HT1080 (cell line): ENCODE measurements at places on chromosomes 1 and 21. TPM values are rescaled to one million over a fixed set of nuclear protein-coding genes. Genes with fewer than 3 reads are reported as not detected.

TFF2 gene
- not detected in 2 replicates for total RNA-seq

PCP4L1 gene
- 0.10 and 0.27 TPM in 2 replicates for total RNA-seq

LRRC71 gene
- not detected in 2 replicates for total RNA-seq

SPRR2E gene
- not detected in 2 replicates for total RNA-seq

C8B gene
- total RNA-seq, result not detected in 2 replicates

LCE2C gene
- total RNA-seq, result not detected in 2 replicates

UBASH3A gene
- not detected in 2 replicates for total RNA-seq

BEND5 gene
- 0.70 and 0.95 TPM in 2 replicates for total RNA-seq

OR2L13 gene
- not detected in 2 replicates for total RNA-seq

SNRNP40 gene
- total RNA-seq, result 163 and 207 TPM in 2 replicates

DNA sequence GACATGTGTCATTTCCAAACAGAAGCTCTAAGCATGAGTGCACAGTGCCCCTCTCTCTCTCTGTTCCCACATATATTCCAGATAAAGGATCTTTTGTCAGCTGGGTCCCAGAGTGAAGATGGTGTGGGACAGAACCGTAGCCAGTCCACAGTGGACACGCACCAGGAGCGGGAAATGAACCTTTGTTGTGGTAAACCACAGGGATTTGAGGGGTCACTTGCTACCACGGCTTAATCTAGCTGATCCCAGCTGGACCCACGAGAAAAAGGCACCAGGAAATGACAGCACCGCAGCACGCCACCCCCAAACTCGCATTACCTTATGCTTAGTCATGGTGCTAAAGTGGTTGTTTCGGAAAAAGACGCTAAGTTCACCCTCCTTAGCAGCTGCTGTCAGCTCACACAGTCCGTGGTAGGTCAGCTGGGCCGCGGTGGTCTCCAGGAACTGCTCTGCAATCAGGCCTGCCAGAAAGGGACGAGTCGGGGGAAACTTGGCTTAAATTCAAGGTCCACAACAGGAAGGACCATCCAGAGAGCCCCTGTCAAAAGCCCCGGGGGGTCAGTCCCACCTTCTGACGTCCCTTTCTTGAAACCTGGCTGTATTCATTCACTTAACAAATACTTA is 7.5 kb downstream of the MINDY1 start:
- DNase-seq, result peak; percentile 94

- DNase-seq, result no peak
These were observed 437.6 kb downstream of the PRDM2 start for GRCh38 chr1:14137411-14138134.

DNA sequence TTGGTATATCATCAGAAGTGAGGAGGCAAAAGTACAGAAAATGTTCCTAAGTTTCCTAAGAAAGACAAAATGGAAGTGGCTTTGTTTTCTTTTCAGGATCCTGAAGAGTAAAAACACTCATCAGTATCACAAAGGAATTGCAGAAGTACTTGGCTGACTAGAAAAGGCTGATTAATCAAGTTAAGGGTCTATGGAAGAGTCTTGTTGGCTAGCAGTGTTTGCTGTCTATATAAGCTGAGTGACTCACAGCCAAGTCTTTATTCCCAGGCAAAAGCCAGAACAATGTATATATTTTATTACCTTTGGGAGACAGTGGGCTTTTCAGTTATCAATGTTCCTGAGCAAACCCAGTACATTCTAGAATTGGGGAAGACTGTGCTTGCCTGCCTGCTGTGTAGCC is 777.0 kb downstream of the PLA2G4A start:
- DNase-seq, result peak; percentile 21

DNA sequence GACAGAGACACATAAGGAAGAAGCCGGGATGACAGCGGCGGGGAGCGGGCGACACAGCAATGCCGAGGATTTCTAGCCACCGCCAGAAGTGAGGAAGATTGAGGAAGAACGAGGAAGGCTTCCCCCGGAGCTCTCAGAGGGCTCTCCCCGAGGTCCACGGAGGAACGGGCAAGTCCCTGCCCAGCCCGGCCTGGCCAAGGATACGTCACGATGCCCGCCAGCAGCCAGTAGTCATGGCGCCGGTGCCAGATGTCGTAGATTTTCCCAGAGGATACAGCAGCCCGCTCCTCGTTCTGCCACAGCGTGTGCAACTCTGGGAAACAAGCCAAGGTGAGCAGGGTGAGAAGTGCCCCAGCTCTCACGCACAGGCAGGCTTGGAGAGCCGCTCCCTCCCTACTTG is 65.9 kb downstream of the KCNAB2 start:
- DNase-seq, result no peak

- DNase-seq, result no peak
These were observed 12.5 kb downstream of the AADACL3 start for GRCh38 chr1:12728391-12728790.

GRCh38 chr21:31103571-31104265 is 65.4 kb upstream of the KRTAP19-8 start:
- DNase-seq, result no peak

DNA sequence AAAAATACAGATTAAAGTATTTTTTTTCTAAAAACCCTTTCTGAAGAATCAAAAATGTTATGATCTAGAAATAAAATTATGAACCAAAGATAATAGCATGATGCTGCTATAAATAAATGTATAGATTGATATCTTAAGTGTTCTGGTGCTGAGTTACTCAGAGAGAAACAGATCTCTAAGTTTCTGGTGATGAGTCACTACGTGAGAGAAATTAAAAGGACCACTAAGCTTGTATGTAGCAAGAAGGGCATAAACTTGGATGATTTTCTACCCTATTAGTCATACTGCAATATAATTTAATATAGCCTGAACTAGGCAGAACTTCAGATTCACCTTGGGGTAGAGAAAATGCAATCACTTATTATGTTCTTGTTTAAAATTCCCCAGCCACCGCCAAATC is 514.8 kb downstream of the AMY1C start:
- DNase-seq, result peak; percentile 51

DNA sequence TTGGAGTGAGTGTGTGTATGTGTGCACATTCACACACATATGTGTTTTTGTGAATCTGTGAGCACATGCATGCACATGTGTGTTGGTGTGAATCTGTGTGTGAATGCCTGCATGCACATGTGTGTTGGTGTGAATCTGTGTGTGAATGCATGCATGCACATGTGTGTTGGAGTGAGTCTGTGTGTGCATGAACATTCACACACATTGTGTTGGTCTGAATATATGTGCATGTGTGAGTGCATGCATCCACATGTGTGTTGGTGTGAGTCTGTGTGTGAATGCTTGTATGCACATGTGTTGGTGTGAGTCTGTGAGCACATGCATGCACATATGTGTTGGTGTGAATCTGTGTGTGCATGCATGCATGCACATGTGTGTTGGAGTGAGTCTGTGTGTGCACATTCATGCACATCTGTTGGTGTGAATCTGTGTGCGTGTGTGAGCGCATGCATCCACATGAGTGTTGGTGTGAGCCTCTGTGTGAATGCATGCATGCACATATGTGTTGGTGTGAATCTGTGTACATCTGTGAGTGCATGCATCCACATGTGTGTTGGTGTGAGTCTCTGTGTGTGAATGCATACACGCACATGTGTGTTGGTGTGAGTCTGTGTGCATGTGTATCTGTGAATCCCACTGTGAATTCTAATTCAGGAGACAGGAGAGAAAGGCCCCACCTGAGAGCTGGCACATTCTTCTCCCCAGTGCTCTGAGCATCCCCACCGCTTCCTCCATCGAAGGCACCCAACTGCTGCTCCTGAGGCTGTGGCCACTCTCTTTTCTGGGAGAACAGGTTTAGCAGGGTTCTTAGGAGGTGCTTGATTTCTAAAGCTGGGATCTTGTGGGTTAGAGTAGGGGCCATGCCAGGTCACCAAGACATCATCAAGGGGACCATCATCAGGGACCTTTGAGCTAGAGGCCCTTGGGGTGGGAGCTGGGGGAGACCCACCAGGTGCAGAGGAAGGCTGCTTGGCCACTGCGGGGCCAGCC is 117.5 kb upstream of the ARHGEF16 start:
- no peak for DNase-seq

DNA sequence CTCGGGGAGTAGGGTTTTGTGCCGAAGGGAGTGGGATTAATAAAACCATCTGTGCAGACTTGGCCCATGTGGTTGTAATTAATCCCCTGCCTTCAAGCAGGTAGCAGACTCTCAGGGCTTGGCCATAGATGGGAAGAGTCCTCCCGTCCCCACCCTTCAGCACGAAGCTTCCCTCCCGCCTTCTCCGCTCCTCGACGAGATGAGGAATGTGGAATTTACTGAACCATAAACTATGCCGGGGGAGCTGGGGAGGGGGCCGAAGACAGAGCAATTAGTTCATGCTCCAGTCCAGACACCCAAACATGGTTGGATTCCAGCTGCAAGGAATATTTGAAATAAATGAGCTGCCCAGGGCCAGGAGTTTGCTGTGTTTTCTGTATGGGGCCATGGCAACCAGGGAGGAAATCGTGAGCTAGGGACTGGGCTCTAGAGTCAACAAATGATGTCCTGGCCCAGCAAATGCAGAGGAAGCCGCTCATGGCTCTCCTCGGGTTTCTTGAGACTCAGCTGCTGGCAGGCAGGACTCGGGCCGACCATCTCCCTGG is 78.8 kb downstream of the SPSB1 start:
- no peak for DNase-seq

- DNase-seq, result no peak
These were observed 120.2 kb downstream of the PIK3R3 start for GRCh38 chr1:46012236-46012635.

GRCh38 chr1:39896909-39897685 is 4.6 kb downstream of the MYCL start:
- peak; percentile 68 for DNase-seq

- DNase-seq, result no peak
These were observed 45.9 kb downstream of the SLX9 start for GRCh38 chr21:44985441-44986401.

DNA sequence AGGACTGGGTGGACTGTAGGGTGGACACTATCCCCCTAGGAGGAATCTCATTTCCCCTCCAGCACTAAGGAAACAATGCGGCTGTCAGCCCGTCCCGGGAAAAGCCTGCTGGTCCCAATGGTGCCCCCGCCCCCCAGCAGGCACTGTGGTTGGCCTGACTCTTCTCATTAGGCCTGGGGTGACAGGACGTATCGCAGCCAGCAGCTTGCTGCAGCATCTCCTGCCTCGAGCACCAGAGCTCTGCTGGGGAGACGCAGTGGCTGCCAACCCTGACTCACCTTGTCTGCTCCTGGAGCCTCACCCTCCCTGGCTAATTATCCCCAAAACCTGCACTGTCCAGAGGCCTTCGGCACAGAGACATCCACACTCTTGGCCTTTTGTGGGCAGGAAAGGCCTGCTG is 115.1 kb upstream of the GJB5 start:
- no peak for DNase-seq

DNA sequence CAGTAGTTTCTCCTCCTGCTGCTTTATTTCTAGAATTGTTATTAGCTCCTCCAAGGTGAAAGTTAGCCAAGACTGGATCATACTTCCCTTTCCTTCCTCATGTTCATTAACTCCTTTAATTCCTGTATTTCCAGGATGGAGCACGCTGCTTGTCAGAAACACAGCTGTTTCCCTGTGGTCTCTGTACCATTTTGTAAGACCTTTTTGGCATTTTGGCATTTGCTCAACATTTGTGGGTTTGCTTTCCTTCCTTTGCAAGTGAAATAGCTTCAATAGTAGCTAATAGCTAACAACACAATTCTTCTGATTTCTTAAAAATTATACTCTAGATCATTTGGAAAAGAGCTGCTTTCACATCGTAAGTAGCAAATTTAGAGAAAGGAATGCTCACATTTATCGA is 44.3 kb upstream of the HPDL start:
- no peak for DNase-seq

DNA sequence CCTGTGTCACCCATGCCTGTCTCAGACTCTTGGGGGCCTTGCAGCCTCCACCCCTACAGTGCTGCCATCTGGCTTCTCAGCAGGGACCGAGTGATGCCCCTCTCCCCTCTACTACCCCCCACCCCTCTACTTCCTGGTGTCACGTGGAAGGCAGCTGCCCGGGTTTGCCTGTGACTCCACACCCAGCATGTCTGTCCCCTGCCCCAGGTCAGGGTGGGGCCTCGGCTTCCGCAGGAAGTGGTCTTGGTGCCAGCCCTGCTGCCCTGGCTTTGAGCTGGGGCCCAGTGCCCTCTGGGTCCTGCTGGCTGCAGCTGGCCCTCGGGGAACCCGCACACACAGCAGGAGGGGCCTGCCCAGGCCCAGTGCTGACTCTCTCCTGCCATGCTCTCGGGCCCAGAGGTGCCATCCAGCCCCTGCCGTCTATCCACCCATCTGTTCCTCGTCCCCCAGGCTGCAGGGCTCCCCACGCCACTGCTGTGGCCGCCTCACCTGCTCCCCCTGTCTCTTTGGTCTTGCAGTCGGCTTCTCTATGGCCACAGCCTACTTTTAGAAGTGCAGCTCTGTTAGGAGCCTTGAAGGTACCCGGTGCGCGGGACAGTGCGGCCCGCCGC is 24.0 kb downstream of the PLCH2 start:
- no peak for DNase-seq

DNA sequence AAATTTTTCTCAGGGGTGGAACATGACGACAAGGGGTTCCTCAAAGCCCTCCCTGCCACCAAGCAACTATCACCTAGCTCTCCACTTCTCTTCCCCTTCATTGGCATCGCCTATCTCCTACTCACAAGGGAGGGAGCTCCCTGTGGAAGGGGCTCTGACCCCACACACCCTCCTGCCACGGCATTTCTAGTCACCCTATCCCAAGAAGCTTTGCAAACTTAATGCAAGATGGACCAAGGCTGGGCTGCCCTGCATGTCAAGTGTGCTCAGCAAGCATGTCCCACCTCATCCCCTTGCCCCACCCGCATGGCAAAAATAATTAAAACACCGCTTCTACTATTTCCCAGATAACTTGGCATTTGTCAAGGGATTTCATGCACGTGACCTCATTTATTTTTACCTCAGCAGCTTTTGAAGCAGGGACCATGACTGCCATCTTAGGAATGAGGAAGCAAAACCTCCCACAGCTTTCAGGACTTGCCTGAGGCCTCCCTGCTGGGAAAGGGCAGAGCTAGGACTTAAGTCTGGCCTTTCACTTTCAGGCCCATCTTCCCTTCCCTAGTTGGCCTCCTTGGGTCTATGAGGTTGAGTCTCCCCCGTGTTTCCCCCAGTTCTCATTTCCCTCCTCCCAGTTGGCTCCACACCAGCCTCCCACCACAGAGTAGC is 161.3 kb downstream of the TSEN15 start:
- DNase-seq, result peak; percentile 66

- DNase-seq, result peak; percentile 62
These were observed 273.8 kb downstream of the FAM72C start for GRCh38 chr1:143698016-143698415.

DNA sequence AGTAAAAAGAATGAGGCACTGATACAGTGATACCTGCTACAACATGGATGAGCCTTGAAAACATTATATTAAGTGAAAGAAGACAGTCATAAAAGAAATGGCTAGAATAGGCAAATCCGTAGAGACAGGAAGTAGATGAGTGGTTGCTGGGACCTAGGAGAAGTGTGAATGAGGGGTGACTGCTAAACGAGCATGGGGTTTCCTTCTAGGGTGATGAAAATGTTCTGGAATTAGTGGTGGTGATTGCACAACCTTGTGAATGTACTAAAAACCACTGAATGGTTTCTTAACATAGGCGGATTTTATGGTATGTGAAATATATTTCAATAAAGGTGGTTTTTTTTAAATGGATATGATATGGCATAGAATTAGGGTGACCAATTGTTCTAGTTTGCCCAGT is 12.6 kb upstream of the SERINC2 start:
- DNase-seq, result no peak
